ENCODE measurements at places on chromosomes 11 and 22. TPM values are rescaled to one million over a fixed set of nuclear protein-coding genes. Genes with fewer than 3 reads are reported as not detected.

The P2RX6 gene
- total RNA-seq = not detected

The PATE3 gene
- not detected for total RNA-seq

The CREB3L1 gene
- total RNA-seq = 0.33 TPM

The MMP8 gene
- total RNA-seq = not detected

The SYT9 gene
- total RNA-seq = not detected

The CABP4 gene
- total RNA-seq = 3.9 TPM

The SYT8 gene
- not detected for total RNA-seq
